ENCODE measurements at places on chromosomes 6 and 20.

DNA sequence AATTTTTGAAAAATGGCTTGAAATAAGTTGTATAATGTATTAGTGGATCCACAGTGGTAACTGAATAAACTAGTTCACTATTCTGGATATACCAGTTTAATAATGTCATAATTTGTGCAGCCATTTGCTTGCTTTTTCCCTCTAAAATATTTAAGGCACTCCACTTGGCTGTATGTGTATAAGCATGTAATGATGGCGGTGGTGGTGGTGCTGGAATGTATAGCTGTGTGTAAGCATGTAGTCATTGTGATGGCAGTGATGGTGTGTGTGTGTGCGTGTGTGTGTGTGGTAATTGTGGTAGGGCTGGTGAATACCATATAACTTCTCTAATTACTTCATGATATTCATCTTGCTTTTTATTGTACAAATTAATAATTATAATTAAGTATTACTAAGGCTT, 89.2 kb upstream of the HIVEP1 start:
- DNase-seq: no peak

- DNase-seq: no peak
Measured at GRCh38 chr20:10898552-10898951, 224.8 kb upstream of the JAG1 start.

DNA sequence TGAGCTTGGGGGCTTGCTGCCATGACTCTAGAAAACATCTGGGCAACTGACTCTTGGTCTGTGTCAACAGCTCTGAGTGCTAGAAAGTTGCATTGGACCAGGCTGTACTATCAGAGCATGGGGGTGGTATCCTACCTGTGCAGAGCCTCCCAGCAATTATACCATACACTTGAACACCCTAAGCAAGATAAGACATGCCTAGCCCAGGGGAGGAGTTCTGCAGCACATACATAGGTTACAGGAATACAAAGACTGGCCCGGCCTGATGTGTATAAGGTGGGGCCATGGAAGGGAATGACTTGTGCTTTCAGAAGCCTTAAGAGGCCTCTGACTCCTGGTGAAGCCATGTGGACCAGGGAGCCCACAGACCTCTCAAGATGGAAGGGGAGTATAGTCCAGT, 11.4 kb upstream of the MOCS1 start:
- no peak for DNase-seq

- DNase-seq: no peak
Measured at GRCh38 chr6:33114406-33114805, 38.6 kb downstream of the HLA-DPB1 start.

GRCh38 chr6:133248241-133249001, 7.3 kb downstream of the EYA4 start:
- no peak for DNase-seq

GRCh38 chr6:78462728-78463127, 404.6 kb upstream of the IRAK1BP1 start:
- no peak for DNase-seq

DNA sequence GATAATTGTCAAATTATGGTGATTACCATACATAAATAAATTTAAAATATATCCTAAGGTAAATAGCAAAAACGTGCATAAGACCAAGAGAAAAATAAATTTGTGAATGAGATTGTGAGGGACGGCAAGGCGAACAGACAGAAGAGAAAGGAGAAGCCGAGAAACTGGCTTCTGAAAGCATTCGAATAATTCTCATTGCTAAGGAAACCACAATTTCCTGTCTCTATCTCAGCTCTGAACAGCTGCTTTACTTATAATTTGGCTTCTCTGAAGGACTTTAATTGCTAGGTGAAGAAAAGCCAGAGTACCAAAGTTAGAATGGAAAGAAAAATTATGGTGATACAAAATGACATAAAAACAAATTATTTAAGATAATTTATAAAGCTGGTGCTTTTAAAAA, 79.0 kb upstream of the RGS17 start:
- no peak for DNase-seq

GRCh38 chr6:38195113-38195635, 375.6 kb downstream of the ZFAND3 start:
- no peak for DNase-seq

DNA sequence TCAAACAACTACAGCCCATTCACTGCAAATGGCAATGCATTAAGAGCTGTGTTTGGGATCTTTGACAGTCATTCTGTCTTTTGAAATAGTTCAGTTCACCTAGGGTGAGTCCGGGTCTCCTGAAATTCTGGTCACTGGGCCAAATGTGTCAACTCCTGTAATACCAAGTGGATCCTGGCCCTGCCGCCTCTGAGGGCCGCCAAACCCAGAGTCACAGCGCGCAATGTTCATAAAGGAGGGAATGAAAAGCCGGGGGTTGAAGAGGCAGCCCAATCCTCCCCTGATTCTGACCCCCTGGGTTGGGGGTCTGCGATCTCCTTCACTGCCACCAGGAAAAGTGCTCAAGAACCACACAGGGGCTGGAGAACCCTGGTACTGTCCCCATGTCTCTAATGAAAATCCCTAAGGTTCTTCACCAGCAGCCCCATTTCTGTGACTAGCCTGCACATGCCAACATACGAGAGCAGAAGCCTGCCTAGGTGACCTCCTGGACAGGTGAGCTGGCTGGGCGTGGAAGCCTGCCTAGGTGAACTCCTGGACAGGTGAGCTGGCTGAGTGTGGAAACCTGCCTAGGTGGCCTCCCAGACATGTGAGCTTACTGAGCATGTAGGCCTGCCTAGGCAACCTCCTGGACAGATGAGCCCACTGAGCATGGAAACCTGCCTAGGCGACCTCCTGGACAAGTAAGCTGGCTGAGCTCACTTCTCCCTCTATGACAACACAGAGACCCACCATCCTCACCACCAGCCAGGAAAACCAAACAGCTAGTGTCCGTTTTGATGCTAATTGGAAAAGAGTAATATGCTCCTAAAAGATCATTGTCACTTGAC, 16.1 kb upstream of the APMAP start:
- peak; percentile 5 for DNase-seq

- peak; percentile 53 for DNase-seq
Measured at GRCh38 chr20:59751075-59751711, 146.9 kb downstream of the PHACTR3 start.

DNA sequence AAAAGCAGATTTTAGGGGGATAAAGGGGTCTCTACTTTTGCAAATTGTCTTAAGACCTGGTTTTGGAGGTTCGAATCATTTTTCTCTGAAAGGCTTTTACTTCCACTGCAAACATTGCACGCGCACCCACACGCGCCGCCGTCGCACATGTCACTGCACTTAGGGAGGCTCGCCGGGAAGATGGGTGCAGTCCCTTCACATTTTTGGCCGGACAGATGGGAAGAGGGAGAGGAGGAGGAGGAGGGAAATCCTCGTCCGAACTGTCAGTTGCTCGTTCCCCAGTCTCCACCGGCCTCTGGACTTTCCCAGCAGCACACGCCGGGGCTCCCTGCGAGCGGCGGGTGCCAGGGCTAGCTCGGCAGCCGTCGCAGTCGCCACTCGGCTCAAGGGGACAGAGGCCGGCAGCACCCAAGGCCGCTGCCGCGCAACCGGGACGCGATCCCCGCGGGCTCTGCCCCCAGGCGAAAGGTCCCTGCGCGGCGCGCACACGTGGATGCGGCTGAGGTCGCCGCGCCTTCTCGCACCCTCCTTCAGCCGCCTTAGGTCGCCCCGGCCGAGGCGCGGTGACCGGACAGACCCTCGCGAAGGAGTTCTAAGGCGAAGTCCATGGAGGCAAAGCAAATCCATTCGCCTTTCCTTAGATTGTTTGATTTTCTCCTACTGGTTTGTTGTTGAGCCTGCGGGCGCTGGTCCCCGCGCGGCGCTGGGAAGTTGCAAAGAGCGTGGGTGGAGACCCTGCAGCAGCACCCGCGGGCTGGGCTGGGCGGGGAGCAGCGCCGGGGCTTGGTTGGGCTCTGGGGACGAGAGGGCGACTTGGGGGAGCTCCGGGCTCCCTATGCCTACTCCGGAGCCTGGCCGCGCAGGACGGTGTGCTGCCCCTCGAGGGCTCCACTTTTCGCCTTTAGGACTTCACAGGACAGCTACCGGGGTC, 1.2 kb downstream of the MYB start:
- no peak for DNase-seq

DNA sequence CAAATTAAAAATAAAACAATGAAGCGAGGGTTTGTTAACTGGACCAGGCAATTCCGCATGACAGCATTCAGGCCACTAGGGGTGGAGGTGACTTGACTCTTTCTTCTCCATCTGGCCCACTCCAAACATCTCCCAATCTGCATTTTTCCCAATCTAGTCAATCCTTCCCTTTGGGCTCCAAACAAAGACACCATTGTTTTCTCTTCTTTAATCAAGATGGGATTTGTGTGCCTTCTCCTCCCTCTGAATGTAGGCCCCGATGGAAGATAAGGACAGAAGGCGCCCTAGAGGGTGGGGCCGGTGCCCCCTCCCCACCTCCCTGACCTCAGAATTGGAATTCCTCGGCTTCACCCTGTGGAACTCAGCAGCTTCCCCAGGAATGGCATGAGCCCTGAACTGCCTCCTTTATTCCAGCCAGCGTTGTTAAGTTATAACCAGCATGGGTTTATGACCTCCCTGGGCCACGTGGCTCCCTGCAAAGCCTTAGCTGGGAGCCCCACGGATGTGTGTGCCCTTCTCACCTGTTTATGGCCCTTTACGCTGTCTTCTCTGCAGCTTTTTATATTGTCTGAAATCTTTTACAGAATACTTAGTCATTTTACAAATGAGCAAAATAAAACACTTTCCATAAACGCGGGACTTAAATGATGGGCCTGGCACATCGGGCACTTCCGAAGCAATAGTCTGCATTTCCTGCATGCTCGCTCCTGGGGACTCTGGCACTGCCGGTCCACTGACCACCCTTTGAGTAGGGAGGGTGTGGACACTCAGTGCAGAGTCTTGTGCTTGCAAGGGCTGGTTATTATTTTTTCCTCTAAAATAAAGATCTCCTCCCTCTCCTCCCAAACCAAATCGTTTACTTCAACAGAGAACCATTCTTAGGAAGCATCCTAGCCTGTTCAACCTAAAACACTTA, 24.5 kb downstream of the OVOL2 start:
- no peak for DNase-seq

DNA sequence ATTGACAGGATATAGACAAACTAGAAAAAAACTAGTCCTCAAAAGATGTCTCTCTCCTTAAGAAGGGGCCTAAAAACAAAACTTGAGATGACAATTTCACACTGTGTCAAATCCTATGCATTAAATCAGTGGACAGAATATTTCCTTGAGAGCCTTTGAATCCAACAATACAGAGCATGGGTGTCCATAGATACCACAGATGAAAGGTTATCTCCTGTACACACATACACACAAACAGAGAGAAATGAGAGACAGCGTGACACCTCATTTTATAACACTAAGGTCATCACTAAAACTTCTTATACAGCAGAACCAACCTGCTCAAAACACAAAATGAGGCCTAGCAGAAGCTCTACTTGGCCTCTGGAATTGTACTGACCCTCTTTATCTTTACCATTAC, 55.5 kb downstream of the MAP7 start:
- DNase-seq: no peak

DNA sequence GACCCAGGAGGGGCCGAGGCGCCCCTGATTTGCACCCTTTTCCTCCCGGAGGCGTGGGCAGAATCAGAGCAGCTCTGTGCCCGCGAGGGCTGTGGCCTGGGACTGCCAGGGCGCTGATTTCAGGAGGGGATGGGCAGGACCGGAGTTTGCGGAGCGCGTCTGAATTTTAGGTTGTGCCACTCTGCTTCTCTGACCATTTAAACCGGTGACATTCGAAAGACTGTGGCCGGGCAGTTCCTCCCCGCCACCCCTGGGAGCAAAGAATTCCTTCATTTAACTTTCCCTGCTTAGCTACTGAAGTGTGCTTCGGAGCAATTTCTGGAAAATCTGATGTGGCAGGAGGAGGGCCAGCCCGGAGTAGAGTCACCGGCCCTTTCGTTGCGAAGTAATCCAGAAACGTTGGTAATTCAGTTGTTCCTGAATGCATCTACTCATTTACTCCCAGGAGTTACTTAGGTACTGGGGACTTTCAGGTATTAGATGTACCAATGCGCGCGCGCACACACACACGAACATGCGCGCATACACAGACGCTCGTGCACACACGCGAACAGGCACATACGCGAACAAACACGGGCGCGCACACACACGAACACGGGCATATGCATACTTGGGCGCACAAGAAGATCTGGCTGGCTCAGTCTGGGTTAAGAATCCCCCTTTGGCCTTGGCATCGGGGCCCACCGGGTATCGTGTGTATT, 568 bp downstream of the CCDC170 start:
- DNase-seq: peak; percentile 40

DNA sequence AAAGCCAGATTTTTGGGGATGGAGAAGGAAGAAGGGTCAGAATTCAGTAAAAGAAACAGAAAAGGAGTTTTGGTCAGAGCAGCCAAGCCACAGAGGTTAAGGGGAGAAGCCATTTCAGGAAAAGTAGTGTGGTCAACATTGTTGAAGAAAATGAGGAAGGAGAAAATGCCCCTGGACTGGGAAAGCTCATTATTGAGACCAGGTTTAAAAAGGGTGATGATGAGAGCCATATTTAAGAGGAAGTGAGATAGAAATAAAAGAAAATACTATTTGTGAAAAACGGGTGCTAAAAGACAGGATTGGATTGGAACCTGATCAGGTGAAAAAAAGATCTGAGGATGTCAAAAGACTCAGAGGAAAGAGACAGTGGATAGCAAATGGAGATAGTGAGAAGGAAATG, 75.8 kb downstream of the CEP162 start:
- DNase-seq: no peak

GRCh38 chr6:1917626-1918371, 308.1 kb downstream of the FOXC1 start:
- no peak for DNase-seq

DNA sequence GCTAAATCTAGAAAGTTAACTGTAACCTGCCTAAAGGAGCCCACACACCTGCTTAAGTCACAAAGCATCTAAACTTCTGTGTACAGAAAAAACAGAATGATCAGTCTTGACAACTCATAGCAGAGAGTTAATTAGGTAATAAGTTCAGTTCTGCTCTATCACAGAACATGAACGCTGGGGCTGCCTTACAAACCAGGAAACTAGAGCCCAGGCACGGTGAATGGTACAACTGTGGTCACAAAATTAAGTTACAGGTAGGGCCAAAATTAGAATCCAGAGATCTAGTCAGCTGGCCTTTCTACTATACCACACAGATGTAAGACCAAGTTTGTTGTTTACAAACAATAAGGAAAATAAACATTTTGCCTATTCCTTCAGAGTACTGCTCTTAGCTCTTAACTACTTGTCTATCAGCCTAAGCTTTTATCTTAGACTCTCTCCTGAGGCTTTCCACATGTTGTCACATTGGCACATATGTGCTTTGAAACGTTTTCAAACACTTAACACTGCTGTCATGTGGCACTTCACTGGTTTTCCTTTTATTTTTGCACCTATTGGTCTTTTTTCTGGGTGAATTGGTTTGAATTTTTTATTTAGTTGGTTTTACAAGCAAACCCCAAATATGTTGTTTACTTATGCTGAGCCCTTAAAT, 75.7 kb downstream of the SIM1 start:
- no peak for DNase-seq

GRCh38 chr20:62721511-62722370, 13.1 kb downstream of the NTSR1 start:
- DNase-seq: no peak

GRCh38 chr6:56709650-56710049, 67.0 kb upstream of the DST start:
- no peak for DNase-seq

Measured in CD4-positive, alpha-beta T cell treated with Interleukin-15 for 1 hour (primary cell).